ENCODE measurements at places on chromosomes 4 and X.

DNA sequence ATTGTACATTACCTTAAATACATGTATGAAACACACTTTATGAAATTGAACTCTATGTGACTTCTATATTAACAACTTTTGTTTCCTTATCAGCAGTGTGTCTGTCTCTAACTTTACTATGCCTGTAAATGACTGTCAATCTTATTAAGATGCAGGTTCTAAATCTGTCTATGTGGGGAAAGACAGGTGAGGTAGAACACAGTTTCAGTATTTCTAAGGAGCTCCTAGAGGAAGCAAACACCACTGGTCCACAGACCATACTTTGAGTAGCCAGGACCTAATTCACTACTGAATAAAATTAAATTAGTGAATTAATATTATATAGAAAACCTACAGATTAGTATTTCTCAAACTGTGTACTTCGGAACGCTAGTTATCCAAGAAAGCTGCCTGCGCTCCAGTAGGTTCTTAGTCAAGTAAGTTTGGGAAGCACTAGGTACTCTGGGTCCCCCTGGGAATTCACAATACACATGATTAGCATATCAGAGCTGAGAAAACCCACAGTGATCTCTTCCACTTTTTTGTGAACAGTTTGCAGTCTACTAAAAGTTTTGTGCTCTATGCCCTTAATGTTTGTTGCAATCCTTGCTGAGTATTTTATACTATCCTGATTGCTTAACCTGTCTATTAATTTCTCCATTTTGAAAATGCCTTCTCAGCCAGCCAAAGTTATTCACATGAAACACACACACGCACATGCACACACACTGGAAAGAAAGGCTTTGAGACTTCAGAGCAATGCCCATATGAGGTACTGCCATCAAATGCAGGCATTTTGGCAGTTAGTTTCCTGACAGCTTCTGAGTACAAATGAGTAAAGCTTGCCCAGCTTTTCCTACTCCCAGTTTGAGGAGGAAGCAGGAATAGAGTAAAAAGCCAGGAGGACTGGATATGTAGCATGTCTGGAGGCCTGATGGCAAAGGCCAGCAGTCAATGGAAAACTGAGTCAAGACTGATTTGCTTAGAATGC, 133.6 kb upstream of the CPEB2 start:
- no peak for DNase-seq

DNA sequence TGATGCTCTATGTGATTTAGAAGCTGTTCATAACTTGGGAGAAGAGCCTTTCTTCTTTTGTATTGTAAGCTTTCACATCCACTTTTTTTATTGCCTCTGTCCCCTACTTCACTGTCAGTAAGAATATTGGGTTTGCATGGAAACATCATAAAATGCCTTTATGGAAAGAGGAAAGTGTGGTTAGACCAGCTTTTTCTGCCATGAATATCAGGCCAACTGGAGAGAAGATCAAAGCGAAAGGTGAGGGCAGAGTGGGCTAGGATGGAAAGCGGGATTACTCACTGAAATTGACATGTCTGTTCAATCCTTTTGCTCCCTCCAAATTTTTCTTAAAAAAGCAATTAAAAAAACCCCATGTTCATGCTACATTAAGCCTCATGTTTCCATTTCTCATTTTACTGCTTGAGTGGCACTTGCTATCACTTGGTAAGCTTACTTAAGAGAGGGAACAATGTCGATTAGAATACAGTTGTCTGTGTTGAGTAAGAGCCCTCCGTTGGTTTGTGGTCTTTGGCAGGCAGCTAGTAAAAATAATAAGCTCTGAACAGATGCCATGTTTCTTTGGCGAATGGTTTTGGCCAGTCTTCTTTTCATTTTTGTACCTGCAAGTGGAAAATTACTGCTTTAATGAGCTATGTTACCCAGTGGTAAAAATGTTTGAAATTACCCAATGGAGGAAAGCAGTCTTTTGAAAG, 35.9 kb downstream of the SUPT20HL1 start:
- DNase-seq, result no peak

GRCh38 chr4:109465069-109465468, 31.5 kb downstream of the SEC24B start:
- DNase-seq, result no peak

DNA sequence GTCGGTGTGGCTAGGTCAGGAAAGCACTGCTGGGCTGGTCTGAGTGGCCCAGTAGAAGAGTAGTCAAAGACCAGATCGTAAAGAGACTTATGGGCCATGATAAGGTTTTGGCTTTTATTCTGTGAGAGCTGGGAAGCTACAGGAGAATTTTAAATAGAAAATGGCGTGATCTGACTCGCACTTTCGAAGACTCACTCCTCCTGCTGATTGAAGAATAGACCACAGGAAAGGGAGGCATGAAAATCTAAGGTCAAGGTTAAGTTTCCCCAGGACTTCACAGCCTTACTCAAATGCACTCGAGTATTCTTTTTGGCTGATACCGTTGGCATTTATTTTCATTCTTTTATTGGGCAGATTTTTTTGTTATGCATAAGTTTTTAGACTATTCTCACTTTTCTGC, 231.4 kb upstream of the ANKRD50 start:
- DNase-seq, result no peak

GRCh38 chr4:77153006-77153405, 4.0 kb upstream of the CCNG2 start:
- no peak for DNase-seq

GRCh38 chr4:1151541-1151940, 20.8 kb downstream of the SPON2 start:
- no peak for DNase-seq

GRCh38 chr4:28481565-28481964, 1620.9 kb downstream of the STIM2 start:
- DNase-seq, result no peak

DNA sequence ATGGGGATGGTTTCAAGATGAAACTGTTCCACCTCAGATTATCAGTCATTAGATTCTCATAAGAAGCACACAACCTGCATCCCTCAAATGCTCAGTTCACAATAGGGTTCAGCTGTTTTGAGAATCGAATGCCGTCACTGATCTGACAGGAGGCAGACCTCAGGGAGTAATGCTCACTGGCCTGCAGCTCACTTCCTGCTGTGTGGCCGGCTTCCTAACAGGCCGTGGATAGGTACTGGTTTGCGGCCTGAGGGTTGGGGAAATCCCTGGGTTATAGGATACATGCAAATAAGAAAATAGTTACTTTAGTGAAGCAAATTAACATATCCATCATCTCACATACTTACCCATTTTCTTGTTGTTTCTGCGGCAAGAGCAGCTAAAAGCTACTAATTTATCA, 160.4 kb downstream of the MAD2L1 start:
- no peak for DNase-seq

GRCh38 chr4:184324939-184325477, 107.3 kb upstream of the ENPP6 start:
- no peak for DNase-seq

GRCh38 chr4:73259571-73260090, 1.0 kb upstream of the ANKRD17 start:
- no peak for DNase-seq

- DNase-seq, result no peak
Measured at GRCh38 chrX:69107747-69108401, 57.4 kb downstream of the PJA1 start.

DNA sequence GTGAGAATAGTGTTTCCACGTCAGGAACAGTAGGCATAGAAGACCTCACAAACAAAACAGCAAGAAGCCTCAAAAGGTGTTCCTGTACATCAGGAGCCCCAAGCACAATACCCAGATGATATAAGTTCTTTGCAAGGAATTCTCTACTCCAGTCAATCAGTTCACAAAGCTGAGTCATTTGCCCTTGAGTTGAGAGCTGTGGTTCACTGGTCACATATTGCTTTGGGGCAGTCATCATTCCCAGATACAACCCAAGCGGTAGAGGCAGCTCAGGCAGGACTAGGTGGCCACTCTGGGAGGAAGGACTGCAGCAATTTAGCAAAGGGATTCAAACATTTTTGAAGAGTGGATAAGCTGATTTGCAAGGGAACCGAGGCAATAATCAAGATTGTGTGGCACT, 551.5 kb upstream of the ZFP42 start:
- no peak for DNase-seq

- DNase-seq, result no peak
Measured at GRCh38 chrX:46712764-46713163, 46.2 kb downstream of the SLC9A7 start.

DNA sequence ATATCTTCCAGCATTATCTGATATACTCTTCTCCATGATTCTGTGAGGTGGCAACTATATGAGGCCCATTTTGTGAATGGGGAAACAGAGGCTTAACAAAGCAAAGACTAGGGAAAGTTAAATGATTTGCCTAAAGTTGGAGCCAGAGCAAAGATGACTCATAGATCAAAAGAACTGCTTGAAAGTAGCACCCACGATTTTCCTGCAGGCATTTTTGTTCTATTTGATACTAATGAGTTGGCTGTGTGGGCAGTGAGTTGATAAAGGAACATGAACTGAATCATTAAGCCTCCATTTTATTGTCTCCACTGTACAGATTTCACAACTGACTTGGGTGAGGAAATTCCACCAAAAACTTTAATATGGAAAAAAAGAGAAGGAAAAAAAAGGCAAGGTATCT, 138.9 kb upstream of the IGFBP7 start:
- no peak for DNase-seq

GRCh38 chr4:89752932-89753598, 83.9 kb downstream of the SNCA start:
- DNase-seq, result no peak

- no peak for DNase-seq
Measured at GRCh38 chrX:78931814-78932213, 13.4 kb upstream of the P2RY10 start.

- DNase-seq, result no peak
Measured at GRCh38 chr4:113183032-113183605, 133.7 kb downstream of the ANK2 start.

DNA sequence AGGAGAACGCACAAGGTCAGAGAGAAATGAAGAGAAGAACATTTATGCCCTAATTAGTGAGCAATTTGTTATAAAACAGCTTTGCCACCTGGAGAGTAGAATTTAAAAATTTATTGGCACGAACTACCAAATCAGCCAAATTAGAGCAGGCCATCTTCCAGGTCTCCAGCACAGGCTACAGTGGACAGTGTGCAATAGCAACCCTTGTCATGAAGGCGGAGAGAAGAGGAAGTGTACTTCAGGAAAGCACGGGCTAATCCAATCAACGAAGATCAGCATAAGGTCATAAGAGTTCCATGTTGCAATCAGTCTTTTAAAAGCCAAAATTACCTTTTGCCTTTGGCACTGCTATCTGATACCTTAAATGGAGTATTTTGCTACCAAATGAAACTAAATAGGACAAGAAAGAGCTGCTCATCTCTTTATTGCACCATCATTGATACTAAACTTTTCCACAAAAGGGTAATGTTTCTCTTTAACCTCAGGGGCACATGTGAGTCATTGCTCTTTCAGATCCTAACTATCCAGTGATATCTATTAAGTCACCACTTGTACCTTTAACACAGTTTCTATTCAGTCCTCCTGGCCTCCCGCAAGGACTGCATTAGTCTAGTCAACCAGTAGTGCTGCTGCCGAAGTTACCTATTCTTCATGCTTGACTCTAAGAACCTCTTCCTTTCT, 19.9 kb downstream of the ANK2 start:
- no peak for DNase-seq

DNA sequence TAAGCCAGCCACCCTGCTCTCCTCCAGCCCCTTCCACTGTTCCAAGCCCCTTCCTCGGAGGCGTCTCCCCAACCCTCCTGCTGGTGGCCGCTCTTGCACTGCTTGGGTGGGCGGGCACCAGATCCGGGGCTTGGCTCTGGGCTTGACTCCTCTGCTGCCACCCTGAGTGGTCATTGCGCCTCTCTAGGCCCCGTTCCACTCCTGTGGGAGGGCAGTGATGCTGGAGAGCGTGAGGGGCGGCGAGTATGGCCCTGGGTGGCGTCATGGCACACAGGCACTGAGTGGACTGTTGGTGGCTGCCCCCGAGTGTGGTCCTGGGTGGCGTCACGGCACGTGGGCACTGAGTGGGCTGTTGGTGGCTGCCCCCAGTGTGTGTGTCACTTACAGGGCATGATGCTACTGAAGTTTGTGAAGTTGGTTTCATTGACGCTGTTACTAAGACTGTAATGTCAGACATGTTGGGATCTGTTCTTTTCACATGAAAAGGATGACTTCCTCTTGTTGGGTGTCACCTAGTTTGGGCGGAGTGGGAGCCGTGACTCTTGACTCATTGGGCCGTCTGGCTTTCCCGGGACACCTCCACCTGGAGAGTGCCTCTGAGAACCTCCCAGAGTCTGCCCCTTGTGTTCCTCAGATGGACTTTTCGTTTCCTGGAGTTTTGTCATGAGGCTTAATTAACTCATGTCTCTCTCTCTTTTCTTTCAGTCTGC, 55.9 kb upstream of the HGFAC start:
- no peak for DNase-seq

GRCh38 chr4:168461821-168462220, 18.5 kb downstream of the DDX60L start:
- DNase-seq, result no peak

DNA sequence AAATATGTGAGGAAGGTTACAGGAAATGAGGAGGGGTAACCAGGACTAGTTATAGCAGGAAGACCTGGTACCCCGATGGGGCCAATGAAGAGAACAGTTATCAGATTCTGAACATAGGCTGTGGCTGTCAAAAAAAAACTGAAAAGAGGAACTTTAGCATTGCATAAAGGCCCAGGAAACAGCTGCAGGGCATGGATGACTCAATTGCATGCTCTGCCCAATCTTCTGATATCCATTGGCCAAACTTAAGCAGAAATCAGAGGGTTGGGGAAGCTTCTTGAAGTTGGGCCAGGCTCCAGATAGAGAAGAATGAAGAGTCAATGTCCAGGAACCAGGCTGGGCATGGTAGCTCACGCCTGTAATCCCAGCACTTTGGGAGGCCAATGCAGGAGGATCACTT, 1222.4 kb upstream of the PRKX start:
- no peak for DNase-seq

DNA sequence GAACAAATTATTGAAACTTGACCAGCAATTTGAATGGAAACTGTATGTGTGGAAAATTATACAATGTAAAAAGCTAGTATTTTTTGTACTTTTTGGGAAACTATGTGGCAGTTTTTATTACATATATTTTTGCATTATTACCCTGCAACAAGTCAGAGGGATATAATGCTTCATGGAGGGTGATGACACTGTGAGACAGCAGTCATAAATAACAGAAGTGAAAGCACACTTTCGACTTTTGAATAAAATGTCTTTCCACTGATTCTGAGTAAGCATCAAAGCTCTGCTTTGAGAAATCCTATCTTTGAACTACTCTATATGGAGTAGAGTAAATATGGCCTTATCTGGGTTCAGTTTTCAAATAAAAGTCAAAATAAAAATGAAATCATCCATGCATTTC, 122.6 kb upstream of the PABPC4L start:
- no peak for DNase-seq

DNA sequence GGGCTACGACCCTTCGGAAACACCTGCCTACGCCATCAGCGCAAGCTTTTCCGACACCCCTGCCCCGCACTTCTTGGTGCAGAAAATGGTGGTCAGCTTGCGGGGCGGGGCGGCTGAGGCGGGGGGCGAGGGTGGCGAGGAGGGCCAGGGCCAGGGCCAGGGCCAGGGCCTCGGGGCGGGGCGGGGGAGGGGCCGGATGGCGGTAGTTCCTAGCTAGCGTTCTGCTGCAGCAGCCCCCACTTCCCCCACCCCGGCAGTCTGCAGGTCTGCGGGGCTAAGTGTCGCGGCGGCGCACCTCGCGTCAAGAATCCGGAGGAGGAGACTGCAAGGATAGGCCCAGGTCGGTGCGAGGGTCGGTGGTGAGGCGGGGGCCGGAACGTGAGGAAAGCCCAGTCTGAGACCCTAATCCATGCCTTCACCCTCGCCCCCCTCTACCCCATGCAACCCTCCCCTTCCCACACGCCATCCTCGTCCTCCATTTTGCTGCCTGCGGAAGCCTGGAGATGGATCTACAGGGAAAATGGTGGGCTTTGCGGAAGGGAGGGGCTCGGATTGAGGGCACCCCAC, 600 bp downstream of the BEX4 start:
- DNase-seq, result no peak
